ENCODE measurements at places on chromosomes 16 and 17. TPM values are rescaled to one million over a fixed set of nuclear protein-coding genes. Genes with fewer than 3 reads are reported as not detected.

Gene KRT36
- total RNA-seq: not detected

Gene CCL11
- not detected for total RNA-seq

Gene STH
- not detected for total RNA-seq

Gene HP
- total RNA-seq: not detected

Gene FOXN1
- total RNA-seq: not detected

Gene ENDOV
- total RNA-seq: 34.9 TPM

GRCh38 chr17:76089680-76090516 is 10.9 kb downstream of the ZACN start:
- no peak for DNase-seq

- no peak for DNase-seq
Observed at GRCh38 chr16:75130150-75130771, 13.7 kb upstream of the LDHD start.

DNA sequence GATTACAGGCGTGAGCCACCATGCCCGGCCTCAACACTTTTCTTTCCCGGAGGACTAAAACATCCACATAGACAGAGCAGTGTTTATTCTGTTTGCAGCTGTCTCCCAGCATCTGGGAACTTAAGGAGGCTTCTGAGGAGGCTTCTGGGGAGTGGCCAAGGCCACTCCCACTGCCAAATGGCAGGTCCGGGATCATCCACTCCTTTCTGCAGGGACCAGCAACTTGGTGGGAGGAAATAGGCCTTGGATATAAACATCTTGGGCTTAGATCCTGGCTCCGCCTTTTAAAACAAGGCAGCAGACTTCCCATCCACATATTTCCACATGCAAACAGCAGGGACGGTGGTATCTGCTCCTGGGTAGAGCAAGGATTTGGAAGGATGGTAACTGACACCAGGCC is 14.1 kb upstream of the SPATA32 start:
- DNase-seq: no peak

- DNase-seq: no peak
Observed at GRCh38 chr16:69812688-69813014, 50.5 kb downstream of the WWP2 start.

- DNase-seq: no peak
Observed at GRCh38 chr17:67187927-67188326, 57.1 kb downstream of the HELZ start.

- no peak for DNase-seq
Observed at GRCh38 chr17:45705123-45706009, 78.8 kb upstream of the CRHR1 start.

- DNase-seq: no peak
Observed at GRCh38 chr16:89557690-89558490, 2.6 kb upstream of the RPL13 start.

DNA sequence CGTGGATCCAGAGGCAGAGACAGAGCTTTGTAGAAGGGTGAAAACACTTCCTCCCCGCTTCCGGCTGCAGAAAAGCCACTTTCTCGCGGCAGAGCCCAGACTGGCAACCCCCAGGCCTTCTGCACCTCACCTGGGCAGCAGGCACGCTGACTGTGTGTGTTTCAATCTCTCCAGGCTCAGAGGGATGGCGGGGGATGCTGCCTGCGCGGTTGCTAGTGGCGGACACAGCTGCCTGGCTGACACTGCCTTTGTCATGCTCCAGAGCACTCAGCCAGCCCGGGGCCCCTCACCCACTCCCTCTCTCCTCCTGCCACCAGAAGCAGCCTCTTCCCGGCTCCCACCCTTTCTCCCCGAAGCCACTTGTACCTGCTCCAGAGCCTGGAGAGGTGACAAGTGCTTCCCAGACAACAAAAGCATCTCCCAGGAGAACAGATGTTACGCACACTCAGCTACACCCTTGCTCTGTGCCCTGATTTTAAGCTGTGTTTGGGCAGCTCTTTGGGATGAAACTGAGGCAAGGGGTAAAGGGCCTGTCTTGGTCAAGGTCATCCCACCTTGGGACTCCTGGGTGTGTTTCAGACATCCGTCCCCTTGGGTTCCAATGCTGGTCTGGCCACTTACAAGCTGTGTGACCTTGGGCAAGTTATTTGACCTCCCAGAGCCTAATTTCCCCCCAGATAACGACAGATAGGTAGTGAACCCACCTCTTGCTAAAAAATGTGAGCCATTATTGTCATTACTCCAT is 9.2 kb upstream of the GLIS2 start:
- no peak for DNase-seq

GRCh38 chr17:6702567-6703215 is 10.5 kb downstream of the SLC13A5 start:
- no peak for DNase-seq

GRCh38 chr16:69260019-69260418 is 51.1 kb upstream of the VPS4A start:
- no peak for DNase-seq

GRCh38 chr16:10519929-10520868 is 60.2 kb downstream of the EMP2 start:
- DNase-seq: no peak

DNA sequence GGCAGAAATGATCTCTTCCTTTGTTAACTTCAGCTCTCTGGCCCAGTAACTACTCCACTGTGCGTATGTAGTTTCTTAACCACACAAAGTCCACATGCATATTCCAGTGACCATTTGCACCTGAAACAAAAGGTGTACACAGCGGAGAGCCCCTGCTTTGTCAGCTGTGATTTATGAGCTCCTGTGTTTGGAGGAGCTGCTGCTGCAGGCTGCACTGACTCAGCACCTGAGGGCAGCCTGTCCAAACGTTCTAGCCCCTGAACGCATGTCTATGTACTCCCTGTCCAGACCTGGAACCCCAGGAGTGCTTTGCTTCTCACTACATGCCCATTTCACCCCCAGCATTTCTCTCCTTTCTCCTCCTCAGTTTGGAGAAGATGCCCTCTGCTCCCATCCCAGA is 216.1 kb downstream of the ABCC12 start:
- no peak for DNase-seq

- no peak for DNase-seq
Observed at GRCh38 chr16:78967948-78968347, 632.6 kb downstream of the MAF start.

GRCh38 chr16:87897521-87898505 is 28.5 kb upstream of the SLC7A5 start:
- no peak for DNase-seq

DNA sequence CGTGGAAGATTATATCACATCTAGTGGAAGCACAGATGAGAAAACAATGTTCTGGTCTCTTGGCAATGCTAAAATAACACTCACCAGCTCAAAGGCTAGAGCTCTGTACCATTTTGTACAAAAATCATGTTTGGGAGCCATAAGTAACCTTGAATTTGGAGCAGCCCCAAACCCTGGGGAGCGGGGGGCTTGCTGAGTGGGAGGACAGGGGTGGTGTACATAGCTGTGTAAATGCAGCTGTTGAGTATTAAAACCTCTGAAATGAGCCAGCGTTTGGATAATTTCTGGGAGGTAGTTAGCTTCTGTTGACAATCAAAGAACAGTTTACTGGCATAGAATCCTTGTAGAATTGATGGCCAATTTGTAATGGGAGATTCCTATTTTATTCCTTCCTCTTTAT is 4.3 kb downstream of the MYH8 start:
- no peak for DNase-seq

GRCh38 chr16:52494621-52495020 is 52.3 kb downstream of the TOX3 start:
- no peak for DNase-seq

Measured in neural crest cell (in vitro differentiated cells).